ENCODE measurements at places on chromosomes 7 and 10.

DNA sequence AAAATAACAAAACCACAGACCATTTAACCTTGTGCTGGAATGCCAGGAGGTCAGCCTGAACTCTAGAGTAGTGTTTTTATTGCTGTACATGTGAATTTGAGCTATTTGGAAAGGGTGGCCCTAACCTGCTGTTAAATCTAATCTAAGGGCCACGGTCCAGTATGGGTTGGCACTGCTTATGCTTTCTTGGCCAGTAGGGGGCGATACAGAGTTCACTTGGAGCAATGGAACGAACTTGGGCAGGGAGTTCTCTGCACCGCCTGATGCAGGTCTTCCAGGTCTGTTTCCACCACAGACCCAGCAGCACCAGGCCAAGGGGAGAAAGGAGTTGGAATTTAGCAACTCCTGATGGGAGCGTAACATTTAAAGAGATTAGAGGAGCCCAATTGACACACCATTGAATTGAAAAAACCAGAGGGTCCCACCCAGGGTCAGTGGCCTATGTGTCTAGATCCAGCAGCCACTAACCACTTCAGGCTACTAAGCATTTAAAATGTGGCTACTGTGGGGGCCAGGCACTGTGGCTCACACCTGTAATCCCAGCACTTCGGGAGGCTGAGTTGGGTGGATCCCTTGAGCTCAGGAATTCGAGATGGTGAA is 75.7 kb upstream of the EFCAB10 start:
- no peak for DNase-seq

DNA sequence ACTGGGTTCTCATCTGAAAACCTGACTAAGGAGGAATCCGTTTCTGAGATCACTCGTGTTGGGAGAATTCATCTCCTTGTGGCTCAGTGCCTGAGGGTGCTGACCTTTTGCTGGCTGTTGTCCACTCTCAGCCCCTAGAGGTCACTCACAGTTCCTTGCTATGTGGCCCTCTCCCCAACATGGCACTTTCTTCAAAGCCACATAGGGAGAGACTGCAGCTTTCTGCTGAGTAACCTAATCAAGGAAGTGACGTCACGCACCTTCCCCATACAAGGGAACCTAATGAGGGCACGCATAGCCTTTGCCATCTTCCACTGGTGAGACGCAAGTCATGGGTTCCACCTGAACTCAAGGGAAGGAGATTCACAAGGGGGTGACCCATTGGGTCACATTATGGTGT is 23.2 kb downstream of the STEAP1B start:
- no peak for DNase-seq

DNA sequence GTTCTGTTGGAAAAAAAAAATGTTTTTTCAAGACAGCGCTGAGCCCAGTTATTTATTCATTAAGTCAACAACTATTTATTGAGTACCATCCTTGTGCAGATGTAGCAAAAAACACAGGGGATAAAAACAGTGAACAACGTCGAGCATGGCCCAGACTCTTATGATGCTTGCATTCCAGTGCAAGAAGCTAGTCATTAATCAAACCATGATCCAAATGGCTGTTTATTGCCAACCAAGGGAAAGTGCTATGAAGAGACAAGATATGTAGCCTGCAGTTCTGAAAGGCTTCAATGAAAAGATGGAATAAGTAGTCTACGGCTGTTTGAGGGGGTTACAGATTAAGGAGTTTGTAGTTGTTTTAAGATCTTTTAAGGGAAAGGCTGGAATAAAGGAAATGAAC is 262.3 kb downstream of the NEBL start:
- no peak for DNase-seq

DNA sequence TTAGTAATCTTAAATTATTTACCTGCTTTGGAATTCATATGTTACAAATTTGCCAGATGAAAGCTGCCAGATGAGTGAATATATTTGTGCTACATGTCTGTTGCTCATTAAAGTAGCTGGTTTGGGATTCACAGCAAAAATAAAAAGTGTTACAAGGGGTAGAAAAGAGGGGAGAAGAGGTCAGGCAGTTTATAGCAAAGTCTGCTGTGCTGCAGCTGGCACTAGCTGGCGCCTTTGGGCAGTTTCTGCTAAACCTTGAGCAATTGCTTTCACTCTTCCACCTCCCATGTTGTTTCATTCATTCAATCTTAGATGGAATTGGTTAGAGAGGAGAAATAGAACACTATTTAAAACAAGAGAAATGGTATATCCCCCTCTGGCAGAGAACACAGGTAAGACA is 404.1 kb upstream of the LRGUK start:
- DNase-seq, result no peak
